Putamen (tissue), 1 donor: ENCODE measurements at places on chromosomes 4 and X.

GRCh38 chrX:85454295-85454694, 74.8 kb upstream of the POF1B start:
- no peak for DNase-seq

- DNase-seq: no peak
These were observed 94.4 kb downstream of the NLGN4X start for GRCh38 chrX:6134255-6134654.

DNA sequence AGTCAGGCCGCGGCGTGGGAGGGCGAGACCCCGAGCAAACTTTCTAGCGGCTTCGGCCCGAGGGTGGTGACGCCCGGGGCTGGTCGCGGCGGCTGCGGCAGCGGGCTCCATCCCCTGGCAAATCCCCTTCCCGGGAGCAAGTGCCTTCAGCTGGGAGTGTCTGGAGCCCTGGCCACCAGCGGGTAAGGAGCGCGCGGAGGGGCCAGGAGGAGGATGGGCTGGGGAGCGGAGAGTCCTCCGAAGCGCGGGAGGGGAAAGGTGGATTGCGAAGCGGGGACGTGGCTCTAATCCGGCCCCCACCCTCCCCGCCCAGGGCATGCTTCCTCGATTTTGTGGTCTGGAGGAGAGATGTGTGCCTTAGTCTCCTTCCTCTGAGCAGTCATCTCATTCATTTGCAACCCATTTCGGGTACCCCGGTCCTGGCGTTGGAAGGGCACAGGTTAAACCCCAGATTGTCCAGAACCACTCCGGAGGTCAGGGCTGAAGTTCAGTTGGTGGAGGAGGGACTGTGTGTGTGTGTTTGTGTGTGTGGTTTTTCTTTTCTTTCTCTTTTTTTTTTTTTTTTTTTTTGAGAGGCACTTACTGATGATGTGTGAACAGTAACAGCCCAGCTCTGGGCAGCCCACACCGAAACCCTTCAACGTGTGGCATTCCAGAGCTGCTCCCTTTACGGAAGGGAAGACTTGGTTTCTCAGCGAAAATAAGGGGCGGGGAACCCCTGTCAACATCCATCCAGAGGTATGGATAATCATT, 516 bp downstream of the SGMS2 start:
- DNase-seq: no peak

DNA sequence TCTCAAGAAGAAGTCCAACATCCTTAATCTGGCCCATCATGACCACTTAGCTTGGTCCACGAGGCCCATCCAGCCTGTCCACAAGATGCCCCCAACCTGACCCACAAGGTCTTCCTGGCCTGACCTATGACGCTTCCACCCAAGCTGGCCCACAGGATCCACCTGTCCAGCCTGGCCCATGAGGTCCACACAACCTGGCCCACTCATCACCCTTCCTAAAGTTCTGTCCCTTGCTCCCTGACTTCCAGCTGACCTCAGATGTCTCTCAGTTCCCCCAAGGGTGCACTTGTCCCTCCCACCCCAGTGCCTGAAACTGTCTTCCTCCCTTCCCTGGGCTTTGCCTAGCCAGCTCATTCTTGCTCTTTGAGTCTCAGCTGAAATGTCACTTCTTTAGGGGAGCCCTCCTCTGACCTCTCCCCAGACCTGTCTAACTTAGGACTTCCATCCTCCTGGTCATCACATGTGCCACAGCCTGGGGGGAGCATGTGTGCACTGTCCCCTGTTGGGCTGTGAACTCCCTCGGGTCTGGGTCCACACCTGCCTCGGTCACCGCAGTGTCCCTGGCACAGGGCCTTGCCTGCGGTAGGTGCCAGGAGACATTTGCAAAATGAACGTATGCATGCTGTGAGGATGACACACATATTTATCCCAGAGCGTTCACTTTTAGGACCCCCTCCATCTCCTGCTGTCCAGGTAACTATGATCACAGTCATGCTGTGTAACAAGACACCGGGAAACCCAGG, 61.7 kb downstream of the EVC start:
- DNase-seq: no peak

- no peak for DNase-seq
These were observed 444.8 kb upstream of the SLIT2 start for GRCh38 chr4:19806865-19807264.

DNA sequence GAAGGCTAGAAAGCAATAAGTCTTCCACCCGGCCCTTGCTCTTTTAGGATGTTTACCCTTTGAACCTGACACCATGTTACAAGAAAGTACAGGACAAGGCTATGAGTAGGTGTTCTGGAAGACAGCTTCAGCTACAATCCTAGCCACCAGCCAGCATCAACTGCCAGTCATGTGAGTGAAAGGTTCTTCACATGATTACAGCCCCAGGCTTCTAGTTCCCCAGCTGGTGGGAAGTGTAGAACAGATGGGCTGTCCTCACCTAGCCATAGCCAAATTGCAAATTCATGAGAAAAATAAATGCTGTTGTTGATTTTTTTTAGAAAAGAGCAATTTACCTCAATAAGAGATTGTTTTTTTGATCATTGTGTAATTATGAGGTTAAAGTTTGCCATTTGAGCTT, 60.8 kb downstream of the GRXCR1 start:
- no peak for DNase-seq

GRCh38 chrX:153474718-153475117, 4.3 kb upstream of the HAUS7 start:
- no peak for DNase-seq

DNA sequence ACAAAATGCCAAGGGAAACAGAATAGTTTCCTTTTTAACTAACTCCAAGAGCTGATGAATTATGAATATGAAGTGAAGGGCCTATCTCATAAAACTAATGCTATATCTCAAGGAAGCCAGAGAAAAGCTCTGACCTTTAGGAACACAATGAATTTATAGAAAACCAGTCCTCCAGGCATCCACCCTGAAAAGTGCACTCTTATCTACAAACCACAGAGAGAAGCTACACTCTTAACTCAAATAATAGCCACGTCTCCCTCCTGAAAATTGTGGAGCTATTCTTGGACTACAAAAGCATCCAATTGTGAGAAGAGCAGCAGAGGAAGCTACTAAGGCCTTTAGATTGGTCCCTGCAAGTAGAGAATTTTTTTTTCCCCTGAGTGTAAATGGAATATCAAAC, 253.9 kb downstream of the IL15 start:
- no peak for DNase-seq

- DNase-seq: peak; percentile 47
These were observed 243.9 kb upstream of the VCX3A start for GRCh38 chrX:6778544-6779503.

DNA sequence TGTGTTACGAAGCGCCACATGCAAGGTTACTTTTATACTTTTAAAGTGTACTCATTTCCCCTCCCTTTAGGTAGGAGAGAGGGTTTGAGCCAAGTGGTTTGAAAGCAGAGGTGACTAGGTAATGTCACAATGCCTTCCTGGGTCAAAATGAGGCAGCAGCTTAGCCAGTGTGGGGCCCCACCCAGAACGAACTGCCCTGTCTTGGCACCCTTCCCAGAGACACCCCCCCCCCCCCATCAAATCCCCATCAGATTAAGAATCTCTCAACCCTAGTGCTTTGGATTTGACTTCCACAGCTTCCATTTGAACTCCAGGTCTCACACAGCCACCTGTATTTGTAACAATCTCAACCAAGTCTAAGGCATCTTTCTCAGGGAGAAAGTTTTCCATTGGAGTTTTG, 31.1 kb downstream of the BCOR start:
- DNase-seq: no peak

DNA sequence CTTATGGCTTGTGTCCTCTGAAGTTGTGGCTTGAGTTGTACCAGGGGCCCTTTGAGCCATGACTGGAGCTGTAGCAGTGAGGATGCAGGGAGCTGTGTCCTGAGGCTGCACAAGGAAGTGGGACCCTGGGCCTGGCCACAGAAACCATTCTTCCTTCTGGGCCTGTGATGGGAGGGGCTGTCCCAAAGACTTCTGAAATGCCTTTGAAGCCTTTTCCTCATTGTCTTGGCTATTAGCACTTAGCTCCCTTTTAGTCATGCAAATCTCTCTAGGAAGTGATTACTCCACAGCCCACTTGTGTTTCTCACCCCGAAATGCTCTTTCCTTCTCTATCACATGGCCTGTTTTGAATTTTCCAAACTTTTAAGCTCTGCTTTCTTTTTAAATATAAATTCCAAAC, 92.4 kb downstream of the FHDC1 start:
- DNase-seq: no peak

DNA sequence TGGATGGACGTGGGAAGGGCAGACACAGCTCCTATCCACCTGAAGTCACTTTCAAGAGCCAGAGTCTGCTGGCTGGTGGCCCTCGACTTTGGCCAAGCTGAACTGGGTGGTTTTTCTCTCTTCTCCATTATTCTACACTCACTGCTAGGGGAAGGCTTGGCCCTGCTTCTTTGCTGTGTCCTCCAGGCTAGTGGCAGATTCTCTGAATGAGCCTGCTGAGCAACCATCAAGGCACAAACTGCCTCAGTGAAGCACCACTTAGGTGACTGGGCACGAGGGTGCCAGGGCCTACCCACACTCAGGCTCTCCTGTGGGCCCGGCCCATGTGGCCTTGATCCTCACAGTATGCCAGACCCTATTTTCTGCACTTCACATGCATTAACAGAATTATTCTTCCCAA, 92.0 kb downstream of the PJA1 start:
- DNase-seq: no peak

DNA sequence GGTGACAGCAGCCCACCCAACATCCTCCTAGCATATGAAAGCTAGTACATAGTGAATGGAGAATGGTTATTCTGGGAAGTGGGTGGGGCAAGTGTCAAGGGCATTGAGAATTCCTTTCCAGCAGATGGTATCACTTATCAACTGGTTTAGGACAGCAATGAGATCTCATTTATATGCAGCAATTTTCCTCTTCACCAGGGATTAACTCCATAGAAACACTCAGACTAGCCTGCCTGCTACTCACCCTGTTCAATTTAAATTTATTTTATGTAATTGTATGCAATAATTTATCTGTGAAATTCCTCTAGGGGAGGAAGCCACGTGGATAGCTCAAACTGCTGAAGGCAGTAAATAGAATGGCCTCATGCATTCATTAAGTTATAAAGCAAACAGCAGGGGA, 101.6 kb upstream of the MID1IP1 start:
- no peak for DNase-seq

- DNase-seq: no peak
These were observed 664 bp downstream of the PIR start for GRCh38 chrX:15492469-15492868.

DNA sequence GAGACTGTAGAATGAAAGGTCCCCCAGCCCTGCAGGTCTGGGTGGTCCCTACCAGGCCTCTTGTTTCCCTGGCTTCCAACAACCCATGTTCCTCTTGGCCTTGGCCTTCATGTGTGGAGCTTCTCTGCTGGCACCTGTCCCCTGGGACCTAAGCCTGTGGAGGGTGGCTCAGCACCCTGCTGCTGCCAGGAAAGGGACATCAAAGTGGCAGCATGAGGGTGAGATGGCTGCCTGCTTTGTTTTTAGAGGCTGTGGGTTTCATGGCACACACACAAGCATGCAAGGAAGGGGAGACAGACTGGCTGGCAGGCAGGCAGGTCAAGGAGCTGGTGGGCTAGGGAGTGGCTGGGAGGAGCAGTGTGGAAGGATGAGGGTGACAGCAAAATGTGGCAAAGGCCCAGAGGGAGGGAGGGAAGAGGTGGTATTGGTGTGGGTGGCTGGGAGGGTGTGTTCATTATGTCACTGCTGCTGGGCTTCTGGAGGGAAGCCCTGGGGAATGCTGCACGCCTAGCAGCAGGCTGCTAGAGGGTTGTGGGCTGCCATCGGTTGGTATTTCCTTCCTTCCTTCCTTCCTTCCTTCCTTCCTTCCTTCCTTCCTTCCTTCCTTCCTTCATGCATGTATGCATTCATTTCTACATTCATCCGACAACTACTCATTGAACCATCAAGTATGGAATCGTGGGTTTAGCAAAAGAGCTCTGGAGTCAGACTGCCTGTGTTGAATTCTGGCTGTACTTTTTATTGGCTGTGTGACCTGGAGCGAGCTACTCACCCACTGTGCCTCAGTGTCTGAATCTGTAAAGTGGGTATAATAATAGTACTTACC, 128.7 kb upstream of the PJA1 start:
- DNase-seq: no peak

GRCh38 chr4:165964591-165964990, 91.6 kb downstream of the TLL1 start:
- no peak for DNase-seq

DNA sequence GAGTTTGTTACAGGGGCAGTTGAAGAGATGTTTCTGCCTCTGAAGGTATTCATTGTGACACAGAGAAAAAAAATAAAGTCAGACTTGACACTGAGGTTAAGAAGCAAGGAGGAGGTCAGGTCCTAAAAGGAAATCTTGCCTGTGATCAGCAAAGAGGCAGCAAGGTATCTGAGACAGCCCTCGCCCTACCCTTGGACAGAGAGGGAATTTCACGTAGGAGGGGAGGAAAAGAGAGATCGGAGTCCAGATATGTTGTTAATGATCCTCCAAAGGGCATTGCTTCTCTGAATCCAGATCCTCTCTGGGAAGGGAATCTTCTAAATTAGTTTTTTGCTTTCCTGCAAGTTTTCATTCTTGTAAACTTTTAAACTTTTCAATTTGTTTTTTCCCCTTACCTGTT, 15.3 kb upstream of the PRR27 start:
- DNase-seq: no peak

GRCh38 chrX:15679246-15679645, 14.6 kb upstream of the CLTRN start:
- peak; percentile 59 for DNase-seq

- no peak for DNase-seq
These were observed 16.0 kb upstream of the VAMP7 start for GRCh38 chrX:155865193-155865592.

- no peak for DNase-seq
These were observed 379.8 kb downstream of the DCAF12L2 start for GRCh38 chrX:125786316-125786715.

GRCh38 chr4:14143892-14144291, 516.4 kb upstream of the BOD1L1 start:
- DNase-seq: no peak

DNA sequence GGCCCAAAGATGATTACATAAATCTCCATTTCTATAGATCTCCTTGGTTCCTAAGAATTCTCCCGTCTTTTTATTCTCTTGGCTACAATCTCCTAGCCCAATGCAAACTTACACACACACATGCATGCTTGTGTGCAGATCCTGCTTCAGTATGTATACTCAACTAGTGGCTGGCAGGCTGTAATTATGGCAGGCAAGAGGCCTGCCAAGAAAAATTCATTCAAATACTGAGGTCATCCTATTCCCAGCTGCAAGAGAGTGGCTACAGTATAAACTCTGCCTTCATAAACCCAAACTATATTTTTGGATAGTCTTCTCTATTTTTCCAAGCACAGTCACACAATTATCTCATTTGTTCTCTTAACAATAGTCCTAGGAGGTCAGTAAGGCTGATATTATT, 95.2 kb downstream of the SHROOM4 start:
- DNase-seq: peak; percentile 4

- DNase-seq: no peak
These were observed 13.3 kb upstream of the ARHGEF6 start for GRCh38 chrX:136794080-136794479.

DNA sequence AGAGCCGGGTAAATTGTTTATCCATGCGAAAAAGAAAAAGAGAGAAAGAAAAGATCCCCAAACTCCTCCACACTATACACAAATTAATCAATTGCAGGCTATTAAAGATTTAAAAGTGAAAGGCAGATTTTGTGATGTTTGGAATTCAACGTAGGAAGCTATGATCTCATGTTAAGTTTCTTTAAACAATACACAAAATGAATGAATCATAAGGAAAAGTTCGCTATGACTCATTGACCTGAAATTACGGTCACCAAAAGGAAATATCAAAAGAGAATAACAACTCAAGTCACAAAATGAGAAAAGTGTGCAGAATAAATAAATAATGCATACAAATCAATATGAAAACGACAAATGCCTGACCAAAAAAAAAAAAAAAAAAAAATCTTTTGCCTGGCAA, 28.6 kb downstream of the CLNK start:
- DNase-seq: no peak

GRCh38 chr4:2296631-2297601, 35.0 kb upstream of the MXD4 start:
- DNase-seq: no peak
